ENCODE measurements at places on chromosomes 7 and 10. TPM values are rescaled to one million over a fixed set of nuclear protein-coding genes. Genes with fewer than 3 reads are reported as not detected.
A peak's percentile ranks its signal among the peaks of the same experiment; 100 is the strongest.

The SLIT1 gene
- not detected for total RNA-seq

- H3K27me3 ChIP-seq, result peaks cover 11% of the 10 kb centered on the region
- no peak for DNase-seq
- H3K27ac ChIP-seq, result no peak overlapping the region
- no peaks in the 10 kb centered on the region for H3K4me1 ChIP-seq
These were observed 1.1 kb upstream of the GALNTL5 start for GRCh38 chr7:151954866-151955820.

DNA sequence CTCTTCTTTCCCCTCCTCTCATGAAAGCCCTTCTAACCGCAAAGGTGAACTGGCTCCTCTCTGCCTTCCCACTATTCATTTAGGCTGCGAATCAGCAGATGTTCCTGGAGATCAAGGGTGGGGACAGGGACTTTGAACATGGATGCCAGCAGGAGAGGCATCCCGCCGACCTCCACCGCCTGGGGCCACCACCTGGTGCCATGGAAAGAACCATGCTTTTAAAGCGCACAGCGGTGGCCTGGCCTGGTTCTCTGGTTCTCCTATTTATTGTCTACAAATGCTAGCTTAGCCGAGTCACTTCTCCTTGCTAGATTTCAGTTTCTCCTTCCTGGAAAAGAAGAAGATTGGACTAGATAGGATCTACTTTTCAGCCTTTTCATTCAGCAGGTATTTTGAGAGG lies 43.2 kb upstream of the KCNMA1 start:
- H3K27ac ChIP-seq, result no peak overlapping the region
- H3K4me3 ChIP-seq, result no peak overlapping the region
- H3K27me3 ChIP-seq, result peaks cover 38% of the 10 kb centered on the region
- H3K36me3 ChIP-seq, result no peaks in the 10 kb centered on the region
- H3K4me1 ChIP-seq, result no peaks in the 10 kb centered on the region

DNA sequence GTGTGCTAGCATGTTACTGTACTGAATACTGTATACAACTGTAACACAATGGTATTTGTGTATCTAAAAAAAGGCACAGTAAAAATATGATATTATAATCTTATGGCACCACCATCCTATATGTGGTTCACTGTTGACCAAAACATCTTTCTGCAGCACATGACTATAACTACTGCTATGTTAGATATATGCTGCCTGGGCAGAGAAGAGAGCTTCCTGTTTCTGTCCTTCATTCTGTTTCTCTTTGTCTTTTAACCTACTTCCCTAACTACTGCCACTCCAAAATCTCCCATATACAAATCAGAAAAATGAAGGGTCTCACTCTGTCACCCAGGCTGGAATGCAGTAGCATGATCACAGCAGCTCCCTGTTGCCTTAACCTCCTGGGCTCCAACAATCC lies 8.8 kb upstream of the FGL2 start:
- H3K4me1 ChIP-seq, result peaks cover 8% of the 10 kb centered on the region
- H3K27ac ChIP-seq, result no peak overlapping the region
- H3K4me3 ChIP-seq, result no peak overlapping the region
- H3K27me3 ChIP-seq, result 0 out of 2 replicates have a peak, but pooled peaks cover 2% of the 10 kb centered on the region
- no peak for DNase-seq
- peaks cover 7% of the 10 kb centered on the region for H3K36me3 ChIP-seq

The KNDC1 gene
- total RNA-seq, result 0.74 TPM

DNA sequence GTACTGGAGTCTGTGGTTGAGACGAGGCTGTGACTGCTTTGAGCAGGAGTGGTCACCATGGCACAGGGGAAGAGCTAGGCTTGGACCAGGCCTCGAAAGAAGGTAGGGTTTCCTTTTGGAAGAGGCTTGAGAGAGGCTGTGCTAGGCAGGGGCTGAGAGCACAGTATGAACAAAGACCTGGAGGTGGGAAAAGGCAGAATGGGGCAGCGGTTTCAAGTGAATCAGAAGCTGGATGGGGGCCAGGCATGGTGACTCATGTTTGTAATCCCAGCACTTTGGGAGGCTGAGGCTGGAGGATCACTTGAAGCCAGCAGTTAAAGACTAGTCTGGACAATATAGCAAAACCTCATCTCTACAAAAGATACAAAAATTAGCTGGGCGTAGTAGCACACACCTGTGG lies 65.9 kb downstream of the CLIP2 start:
- H3K27me3 ChIP-seq, result peaks cover 7% of the 10 kb centered on the region
- peak; percentile 70 for DNase-seq
- peaks cover 28% of the 10 kb centered on the region for H3K4me1 ChIP-seq
- peak overlapping the region; percentile 65 for H3K27ac ChIP-seq

GRCh38 chr10:98295401-98295811 lies 27.4 kb upstream of the LOXL4 start:
- H3K27me3 ChIP-seq, result peaks cover 40% of the 10 kb centered on the region
- H3K27ac ChIP-seq, result no peak overlapping the region
- no peaks in the 10 kb centered on the region for H3K36me3 ChIP-seq
- H3K4me1 ChIP-seq, result peaks cover 33% of the 10 kb centered on the region
- no peak overlapping the region for H3K4me3 ChIP-seq

DNA sequence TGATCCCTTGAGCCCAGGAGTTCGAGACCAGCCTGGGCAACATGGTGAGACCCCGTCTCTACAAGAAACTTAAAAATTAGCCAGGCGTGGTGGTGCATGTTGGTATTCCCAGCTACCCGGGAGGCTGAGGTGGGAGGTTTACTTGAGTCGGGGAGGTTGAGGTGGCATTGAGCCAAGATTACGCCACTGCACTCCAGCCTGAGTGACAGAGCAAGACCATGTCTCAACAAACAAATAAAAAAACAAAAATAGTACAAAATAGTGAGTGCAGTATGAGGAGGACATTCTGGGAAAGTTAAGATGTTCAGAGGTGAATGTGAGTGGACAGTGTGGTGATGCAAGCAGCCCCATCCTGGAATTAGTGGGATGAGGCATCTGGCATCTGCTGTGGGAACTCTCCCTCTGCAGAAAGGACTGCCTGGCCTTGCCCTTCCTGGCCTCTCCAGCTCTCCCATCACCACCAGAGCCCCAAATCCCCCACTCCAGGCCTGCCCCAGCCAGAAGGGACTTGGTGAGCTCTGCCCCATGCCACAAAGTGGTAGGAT lies 96.6 kb upstream of the PARD3 start:
- H3K36me3 ChIP-seq, result no peaks in the 10 kb centered on the region
- H3K27me3 ChIP-seq, result no peaks in the 10 kb centered on the region
- DNase-seq, result peak; percentile 18
- H3K27ac ChIP-seq, result no peak overlapping the region
- H3K4me1 ChIP-seq, result peaks cover 51% of the 10 kb centered on the region

- H3K27ac ChIP-seq, result no peak overlapping the region
- no peak for DNase-seq
- no peaks in the 10 kb centered on the region for H3K27me3 ChIP-seq
- H3K4me1 ChIP-seq, result no peaks in the 10 kb centered on the region
- H3K4me3 ChIP-seq, result no peak overlapping the region
These were observed 20.4 kb downstream of the PWWP2B start for GRCh38 chr10:132417257-132417910.

DNA sequence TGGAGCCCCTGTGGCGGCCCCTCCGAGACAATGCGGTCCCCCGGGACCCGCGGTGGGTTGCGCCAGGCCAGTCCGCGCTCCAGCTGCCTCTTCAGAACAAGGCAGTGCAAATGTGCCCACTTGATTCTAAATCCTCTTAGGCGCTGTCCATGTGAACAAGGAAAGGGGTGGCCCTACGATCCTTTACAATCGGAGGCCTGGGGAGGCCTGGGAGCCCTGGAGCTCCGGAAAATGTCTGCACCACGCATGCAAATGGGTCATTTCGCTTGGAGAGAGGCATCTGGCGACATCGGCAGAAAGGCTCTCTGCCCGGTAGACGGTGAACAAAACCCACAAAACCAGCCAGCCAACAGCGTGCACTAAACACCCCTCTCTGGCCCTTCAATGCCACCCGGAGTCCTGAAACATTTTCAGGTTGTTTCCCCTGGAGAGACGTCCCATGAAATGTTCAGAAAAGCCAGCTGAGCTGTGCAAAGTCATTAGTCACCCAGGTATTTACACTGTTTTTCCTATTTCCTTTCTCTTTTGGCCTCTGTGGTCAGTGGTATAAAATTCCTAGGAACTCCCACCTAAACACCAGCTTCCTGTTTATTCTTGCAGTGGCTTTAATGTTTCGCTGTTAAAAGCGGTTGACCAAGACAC lies 102.8 kb upstream of the ZNF438 start:
- peaks cover 56% of the 10 kb centered on the region for H3K4me1 ChIP-seq
- H3K4me3 ChIP-seq, result peak overlapping the region; percentile 81
- H3K36me3 ChIP-seq, result no peaks in the 10 kb centered on the region
- H3K27ac ChIP-seq, result peak overlapping the region; percentile 92
- H3K27me3 ChIP-seq, result no peaks in the 10 kb centered on the region

The INHBA gene
- 29.9 TPM for total RNA-seq

DNA sequence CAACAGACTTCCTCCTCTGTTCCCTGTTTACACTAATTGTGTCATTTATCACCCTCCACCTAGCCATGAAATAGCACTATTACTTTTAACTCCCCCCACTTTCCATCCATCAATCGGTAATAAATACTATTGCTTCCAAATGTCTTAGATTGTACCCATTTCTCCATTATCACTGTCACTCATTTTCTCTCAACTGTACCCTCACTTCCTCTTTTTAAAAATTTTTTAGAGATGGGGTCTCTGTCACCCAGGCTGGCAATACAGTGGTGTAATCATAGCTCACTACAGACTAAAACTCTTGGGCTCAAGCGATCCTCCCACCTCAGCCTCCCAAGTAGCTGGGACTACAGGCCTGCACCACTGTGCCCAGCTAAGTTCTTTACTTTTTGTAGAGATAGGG lies 123.5 kb upstream of the EGR2 start:
- no peak overlapping the region for H3K27ac ChIP-seq
- no peak overlapping the region for H3K4me3 ChIP-seq
- no peaks in the 10 kb centered on the region for H3K4me1 ChIP-seq
- DNase-seq, result no peak

DNA sequence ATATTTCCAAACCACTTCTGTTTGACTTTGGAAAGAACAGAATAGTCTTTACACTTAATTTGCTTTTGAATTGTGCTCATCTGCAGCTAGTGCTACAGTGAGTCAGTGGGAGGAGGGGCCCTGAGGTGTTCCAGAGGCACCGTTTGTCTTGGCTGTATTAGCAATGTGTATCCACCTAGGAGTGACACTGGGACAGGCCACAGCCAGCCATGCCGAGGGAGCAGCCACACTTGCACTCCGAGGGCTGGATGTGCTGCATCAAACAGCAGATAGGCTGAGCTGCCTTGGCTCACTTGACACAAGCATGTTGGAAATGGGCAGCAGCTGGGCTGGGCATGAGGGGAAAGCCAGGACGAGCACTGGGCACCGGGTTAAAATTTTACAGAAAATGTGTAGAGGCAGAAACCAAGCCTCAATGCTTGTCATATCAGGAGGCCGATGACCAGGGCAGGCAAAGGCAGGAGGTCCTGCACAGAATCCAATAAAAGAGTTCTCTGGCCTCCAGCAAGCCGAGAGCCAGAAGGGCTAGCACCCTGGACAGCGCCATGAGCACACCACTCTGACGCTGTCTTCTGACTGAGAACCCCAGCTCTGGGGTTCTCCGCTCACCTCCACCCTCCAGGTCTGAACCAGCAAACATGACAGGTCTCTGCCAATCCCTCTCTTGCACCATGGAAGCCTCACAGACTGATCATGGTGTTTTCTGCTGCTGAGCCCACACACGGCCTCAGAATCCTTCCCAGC lies 163.3 kb downstream of the GRID1 start:
- no peak overlapping the region for H3K27ac ChIP-seq
- H3K27me3 ChIP-seq, result no peaks in the 10 kb centered on the region
- no peak overlapping the region for H3K4me3 ChIP-seq
- no peaks in the 10 kb centered on the region for H3K36me3 ChIP-seq
- H3K4me1 ChIP-seq, result no peaks in the 10 kb centered on the region
- DNase-seq, result no peak

DNA sequence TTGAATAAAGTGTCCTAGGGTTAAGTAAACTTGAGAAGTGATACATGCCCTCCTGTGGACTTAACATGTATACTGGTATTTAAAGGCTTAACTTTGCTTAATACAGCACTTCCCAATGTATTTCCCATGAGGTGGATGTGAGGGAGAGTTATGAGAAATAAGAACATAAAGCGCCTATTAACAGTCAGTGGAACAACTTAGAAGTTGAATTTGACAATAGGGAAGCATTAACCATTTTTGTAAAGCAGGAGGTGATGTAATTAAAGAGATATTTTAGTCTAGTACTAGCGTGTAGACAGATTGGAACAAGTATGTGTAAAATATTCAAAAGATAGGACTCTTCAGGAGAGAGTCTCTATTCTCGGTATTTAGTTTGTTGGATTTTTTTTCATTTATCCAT lies 322.4 kb downstream of the GPR158 start:
- no peak for DNase-seq
- no peaks in the 10 kb centered on the region for H3K36me3 ChIP-seq
- no peak overlapping the region for H3K4me3 ChIP-seq
- no peaks in the 10 kb centered on the region for H3K4me1 ChIP-seq

DNA sequence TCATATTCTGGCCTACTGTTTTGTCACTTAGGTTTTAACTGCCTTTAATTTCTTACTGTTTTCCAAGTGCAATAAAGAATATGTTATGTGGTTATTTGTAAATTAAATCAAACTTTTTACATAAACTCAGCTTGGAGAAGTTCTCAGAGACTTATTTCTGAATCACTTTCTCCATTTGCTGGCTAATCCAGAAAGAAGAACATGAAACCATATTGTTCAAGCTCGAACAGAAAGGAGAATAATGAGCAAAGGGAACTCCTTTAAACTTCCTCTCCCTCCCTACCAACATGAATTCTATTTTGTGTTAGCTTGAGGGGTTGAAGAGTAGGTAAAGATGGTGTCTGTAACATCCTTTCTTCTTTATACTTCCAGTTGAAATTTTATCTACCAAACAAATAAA lies 52.3 kb downstream of the SHTN1 start:
- H3K4me1 ChIP-seq, result peaks cover 11% of the 10 kb centered on the region
- no peaks in the 10 kb centered on the region for H3K27me3 ChIP-seq
- H3K27ac ChIP-seq, result no peak overlapping the region
- H3K36me3 ChIP-seq, result no peaks in the 10 kb centered on the region
- H3K4me3 ChIP-seq, result no peak overlapping the region
- DNase-seq, result no peak

- peaks cover 20% of the 10 kb centered on the region for H3K4me1 ChIP-seq
- no peak overlapping the region for H3K4me3 ChIP-seq
- no peak overlapping the region for H3K27ac ChIP-seq
- H3K36me3 ChIP-seq, result 0 out of 2 replicates have a peak, but pooled peaks cover 5% of the 10 kb centered on the region
- DNase-seq, result no peak
These were observed 112.5 kb downstream of the SEMA3A start for GRCh38 chr7:84081973-84082522.

- peak; percentile 39 for DNase-seq
- H3K4me3 ChIP-seq, result peak overlapping the region; percentile 1
- H3K27ac ChIP-seq, result peak overlapping the region; percentile 77
- H3K27me3 ChIP-seq, result no peaks in the 10 kb centered on the region
- peaks cover 62% of the 10 kb centered on the region for H3K4me1 ChIP-seq
- peaks cover 31% of the 10 kb centered on the region for H3K36me3 ChIP-seq
These were observed 23.2 kb downstream of the STMP1 start for GRCh38 chr7:135685306-135686084.

- H3K4me3 ChIP-seq, result no peak overlapping the region
- no peak for DNase-seq
- no peaks in the 10 kb centered on the region for H3K27me3 ChIP-seq
- no peak overlapping the region for H3K27ac ChIP-seq
These were observed 219.9 kb downstream of the SUGCT start for GRCh38 chr7:40354711-40355110.

The MGAM2 gene
- not detected for total RNA-seq
